ENCODE measurements at places on chromosomes 12 and 14.

DNA sequence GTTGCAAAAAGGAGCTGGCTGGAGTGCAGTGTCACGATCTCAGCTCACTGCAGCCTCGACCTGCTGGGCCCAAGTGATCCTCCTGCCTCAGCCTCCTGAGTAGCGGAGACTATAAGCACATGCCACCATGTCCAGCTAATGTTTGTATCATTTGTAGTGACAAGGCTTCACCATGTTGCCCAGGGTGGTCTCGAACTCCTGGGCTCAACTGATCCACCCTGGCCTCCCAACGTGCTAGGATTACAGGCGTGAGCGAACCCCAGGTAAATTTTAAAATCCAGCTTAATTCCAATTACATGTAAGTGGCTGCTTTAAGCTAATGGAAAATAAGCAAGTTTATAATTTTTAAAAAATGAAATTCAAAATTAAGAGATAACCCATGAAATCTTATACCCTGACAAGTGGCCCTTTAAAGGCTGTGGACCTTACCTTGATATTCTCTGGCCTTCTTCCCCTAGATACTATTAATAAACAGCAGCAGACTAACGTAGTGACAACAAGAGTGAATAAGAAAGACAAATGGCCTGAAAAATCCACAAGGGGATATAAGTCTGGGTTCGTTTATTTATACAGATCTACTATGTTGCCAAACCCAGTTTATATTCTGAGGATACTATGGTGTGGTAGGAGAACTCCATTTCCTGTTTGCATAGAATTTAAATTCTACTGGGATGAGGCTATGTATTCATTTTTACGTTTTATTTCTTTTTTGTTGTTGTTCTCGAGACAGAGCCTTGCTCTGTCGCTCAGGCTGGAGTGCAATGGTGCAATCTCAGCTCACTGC is 25.6 kb upstream of the SLC2A3 start:
- no peak for DNase-seq

- no peak for DNase-seq
These were observed 200.5 kb upstream of the DCN start for GRCh38 chr12:91383099-91383498.

DNA sequence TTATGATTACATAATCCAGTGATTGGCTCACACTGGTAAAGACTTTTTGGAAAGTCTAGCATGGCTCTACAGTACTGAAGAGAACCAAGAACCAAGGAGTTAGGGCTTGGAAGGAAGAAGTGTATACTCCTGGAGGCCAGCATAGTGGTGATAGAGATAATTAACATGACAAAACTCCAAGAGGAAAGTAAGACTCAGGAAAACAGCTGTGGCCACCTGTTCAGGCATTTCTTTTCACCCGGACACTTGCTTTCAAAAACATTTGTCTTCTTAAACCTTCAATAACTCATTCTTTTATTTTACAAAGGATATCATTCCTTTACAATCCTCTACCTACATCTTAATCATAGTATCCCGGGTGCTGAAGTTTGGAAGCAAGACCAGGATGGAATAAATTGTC is 50.9 kb downstream of the KLHL28 start:
- DNase-seq: no peak

GRCh38 chr12:132373901-132374611 is 44.7 kb upstream of the GALNT9 start:
- DNase-seq: no peak

DNA sequence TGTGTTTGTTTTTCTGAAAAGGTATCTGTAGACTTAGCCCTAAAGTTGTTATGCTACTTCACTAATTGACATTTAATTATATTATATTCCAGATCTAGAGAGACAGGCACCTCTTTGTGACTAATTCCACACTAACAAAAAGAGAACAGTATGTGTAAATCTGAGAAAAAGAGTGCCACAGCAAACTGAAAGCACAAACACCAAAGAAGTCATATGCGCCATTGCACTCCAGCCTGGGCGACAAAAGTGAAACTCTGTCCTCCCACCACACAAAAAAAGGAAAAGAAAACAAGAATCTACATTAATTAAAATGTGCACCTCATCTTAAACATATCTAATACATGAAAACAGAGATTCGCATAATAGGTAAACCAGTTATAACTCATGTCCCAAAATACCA is 4.4 kb upstream of the CSRNP2 start:
- no peak for DNase-seq

GRCh38 chr12:49375406-49375805 is 8.1 kb downstream of the SPATS2 start:
- DNase-seq: no peak

DNA sequence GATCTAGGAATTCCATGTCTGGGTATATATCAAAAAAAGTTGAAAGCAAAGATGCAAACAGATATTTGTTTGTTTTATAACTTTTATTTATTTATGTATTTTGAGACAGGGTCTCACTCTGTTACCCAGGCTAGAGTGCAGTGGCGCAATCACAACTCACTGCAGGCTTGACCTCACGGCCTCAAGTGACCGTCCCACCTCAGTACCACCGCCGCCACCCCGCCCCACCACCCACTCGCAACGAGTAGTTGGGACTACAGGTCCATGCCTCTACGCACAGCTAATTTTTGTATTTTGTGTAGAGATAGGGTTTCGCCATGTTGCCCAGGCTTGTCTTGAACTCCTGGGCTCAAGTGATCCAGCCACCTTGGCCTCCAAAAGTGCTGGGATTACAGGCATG is 66.5 kb upstream of the KTN1 start:
- no peak for DNase-seq

- DNase-seq: peak; percentile 63
These were observed 458 bp downstream of the KHNYN start for GRCh38 chr14:24430143-24430681.

- no peak for DNase-seq
These were observed 289.8 kb downstream of the GRIN2B start for GRCh38 chr12:13691598-13691997.

GRCh38 chr12:44873898-44874297 is 2.2 kb downstream of the NELL2 start:
- no peak for DNase-seq

GRCh38 chr12:85423947-85424346 is 143.9 kb downstream of the ALX1 start:
- no peak for DNase-seq

GRCh38 chr14:50839048-50839447 is 8.1 kb upstream of the NIN start:
- DNase-seq: no peak

DNA sequence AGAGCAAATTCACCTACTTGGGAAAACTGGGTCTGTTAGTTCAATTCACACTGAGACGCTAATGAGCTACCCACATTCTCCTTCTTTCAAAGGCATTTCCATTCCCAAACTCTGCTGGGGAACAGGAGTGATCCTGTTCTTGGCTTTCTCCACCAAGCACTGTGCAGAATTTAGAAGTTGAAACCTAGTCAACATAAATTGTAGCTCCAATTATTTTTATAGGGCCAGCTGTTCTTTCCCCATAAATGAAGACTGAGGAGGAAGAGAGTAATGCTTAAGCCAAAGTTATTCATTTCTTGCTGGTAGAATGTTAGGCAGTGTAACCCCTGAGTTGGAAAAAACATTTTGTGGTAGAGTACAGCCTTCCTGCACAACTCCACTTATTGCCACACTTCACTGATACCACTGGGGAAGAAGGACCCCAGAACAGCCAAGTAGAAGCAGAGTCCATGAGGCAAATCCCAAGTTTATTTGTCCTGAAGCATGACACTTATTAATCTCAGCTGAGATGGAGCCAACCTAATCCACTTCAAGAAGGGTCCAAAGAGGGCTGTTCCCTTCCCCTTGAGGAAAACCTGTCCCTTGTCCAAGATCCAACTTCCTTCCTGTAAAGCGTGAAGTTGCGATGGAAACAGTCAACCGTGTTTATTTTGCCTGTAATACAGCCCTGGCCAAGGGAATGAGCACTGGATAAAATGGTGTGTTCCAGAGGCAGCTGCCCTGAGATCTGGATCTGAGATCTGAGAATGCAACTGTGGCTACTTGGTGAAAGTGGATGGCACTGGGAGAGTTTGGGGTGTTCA is 151.8 kb downstream of the TBX5 start:
- no peak for DNase-seq

DNA sequence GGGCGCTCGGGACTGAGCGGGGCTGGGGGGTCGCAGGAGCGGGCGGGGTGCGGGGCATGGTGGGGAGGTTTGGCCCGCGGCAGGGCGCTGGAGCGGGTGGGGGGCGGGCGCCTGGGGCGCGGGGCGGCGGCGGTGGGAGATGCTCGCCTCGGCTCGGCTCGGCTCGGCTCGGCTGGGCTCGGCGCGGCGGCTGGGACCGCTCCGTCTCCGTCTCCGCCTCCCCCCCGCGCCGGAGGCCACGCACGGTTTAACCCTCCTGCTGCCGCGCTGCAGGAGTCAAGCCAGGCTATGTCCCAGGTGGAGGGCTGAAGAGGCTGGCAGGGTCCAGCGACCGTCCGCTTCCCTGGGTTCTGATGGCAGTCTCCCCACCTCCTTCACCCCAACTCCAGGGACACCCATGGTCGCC is at the start of gene PIANP:
Gene PIANP (minus strand): TSS at position 170 of the 406 bp plus-strand sequence. CDS start 2,754 bp downstream, outside the sequence.
- DNase-seq: peak; percentile 43

GRCh38 chr12:39617887-39618286 is 1.7 kb downstream of the ABCD2 start:
- no peak for DNase-seq

- DNase-seq: no peak
These were observed 205.1 kb upstream of the TBX3 start for GRCh38 chr12:114888928-114889584.

DNA sequence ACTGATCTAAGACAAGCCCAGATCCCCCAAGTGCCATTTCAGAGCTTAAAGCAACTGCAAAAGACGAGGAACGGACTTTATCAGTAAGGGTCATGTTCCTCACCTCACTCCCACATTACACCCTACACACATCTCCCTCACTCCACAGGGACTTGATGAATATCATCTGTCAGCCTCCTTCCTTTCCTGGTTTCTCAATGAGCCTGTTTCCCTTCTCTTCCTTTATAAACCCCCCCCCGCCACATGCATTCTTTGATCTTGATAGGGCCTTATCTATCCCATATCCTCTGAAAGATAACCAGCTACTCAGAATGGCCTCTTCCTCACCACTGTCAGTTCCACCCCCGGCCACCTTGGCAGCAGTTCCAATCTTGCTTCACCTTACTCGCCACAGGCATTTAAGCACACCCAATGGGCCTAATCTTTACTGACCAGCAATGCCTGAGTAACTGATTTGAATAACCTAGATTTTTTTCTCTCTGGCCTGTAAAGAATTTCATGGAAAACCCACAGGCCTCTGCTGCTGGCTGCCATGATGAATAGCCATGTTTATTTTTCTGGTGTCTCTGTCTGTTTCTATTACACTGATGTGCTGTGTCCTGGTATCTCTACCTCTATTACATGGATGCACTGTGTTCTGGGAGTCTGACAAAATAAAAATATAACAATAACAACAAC is 138.7 kb downstream of the PHLDA1 start:
- DNase-seq: no peak

DNA sequence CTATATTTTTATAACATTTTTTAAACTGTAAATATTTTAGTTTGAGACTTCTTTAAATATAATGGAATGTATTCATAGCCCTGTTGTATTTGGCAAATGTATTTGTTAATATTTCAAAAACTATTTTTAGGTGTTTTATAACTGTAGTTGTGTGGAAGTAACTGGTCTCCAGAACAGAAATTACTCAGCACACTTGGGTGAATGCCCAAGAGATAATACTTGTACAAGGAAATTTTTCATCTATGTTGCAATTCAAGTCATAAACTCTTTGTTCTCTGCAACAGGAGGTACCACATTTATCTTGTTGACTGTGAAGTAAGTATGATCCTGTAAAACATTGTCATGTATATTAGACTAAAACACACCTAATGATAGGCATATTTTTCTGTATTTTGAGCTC is 72.8 kb downstream of the SLCO1B3 start:
- no peak for DNase-seq

DNA sequence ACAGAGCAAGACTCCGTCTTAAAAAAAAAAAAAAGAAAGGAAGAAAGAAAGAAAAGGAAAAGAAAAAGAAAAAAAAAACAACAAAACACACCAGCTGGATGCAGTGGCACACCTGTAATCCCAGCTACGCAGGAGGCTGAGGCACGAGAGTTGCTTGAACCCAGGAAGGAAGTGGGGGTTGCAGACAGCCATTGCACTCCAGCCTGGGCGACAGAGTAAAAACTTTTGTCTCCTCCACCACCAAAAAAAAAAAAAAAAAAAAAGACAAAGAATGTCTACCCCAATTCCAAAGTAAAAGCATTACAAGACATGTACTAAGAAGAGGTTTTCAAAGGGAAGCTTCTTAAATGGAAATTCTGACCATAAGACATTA is 53.4 kb downstream of the HNRNPC start:
- DNase-seq: no peak

- DNase-seq: no peak
These were observed 73.9 kb downstream of the TGFB3 start for GRCh38 chr14:75907756-75908359.

- DNase-seq: no peak
These were observed 7.8 kb downstream of the HIGD1C start for GRCh38 chr12:50960130-50960529.

DNA sequence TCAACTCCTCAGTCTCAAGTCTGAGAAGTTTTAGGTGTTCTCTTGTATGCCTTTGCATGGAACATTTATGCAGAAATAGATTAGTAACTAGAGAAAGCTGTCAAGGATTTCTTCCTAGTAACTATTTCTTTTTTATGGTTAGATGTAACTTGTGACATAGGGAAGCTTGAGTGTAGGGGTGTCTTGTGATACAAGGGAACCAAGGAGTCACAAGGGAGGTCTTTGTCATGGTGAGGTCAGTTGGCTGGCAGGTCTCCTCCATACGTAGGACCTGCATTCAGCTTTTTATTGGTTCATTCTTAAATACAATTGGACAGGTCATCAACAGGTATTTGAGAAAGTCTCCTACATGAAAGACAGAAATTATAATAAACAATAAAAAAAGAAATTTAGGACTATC is 394.0 kb upstream of the CCDC196 start:
- no peak for DNase-seq

Measured in CD4-positive, alpha-beta T cell treated with Interleukin-15 for 1 hour (primary cell).